SW480 (cell line): ENCODE measurements at places on chromosomes 4 and X.

- DNase-seq: no peak
Measured at GRCh38 chr4:186633844-186634243, 78.5 kb upstream of the MTNR1A start.

GRCh38 chrX:6015423-6015822 is 213.2 kb downstream of the NLGN4X start:
- no peak for DNase-seq

DNA sequence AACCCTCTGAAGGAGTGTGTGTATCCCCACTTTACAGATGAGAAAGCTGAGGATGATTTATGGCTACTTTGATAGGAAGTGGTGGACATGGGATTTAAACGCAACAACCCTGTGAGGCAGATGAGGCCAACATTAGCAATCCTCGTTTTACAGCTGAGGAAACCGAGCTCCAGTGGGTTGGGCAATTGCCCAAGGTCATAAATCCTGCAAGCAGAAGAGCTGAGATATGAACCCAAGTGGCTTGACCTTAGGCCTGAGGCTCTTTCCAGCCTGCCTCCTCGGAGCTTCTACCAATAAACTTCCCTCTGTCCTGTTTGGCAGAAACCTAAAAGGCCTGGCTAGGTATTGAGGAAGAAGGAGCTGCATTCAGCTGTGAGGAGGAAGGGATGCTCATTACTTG is 185.5 kb upstream of the RBPJ start:
- DNase-seq: no peak

DNA sequence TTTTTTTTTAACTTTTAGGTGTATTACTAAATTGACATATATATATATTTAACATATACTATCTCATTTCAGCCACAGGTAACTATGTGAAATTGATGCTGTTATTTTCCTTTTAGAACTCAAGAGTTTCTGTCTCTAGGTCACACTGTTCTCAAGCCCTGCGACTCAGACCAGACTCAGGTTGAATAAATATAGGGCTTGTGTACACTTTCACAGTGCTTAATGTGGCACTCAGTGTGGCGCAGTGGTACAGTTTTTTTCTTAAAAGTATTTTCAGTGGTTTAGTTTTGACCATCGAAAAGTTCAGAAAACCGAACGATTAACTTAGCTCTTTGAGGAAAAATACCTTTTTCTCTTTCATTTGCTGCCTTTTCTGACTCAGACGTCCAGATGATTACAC is 24.7 kb downstream of the PACRGL start:
- DNase-seq: no peak

GRCh38 chrX:42128020-42128419 is 204.7 kb upstream of the CASK start:
- no peak for DNase-seq

DNA sequence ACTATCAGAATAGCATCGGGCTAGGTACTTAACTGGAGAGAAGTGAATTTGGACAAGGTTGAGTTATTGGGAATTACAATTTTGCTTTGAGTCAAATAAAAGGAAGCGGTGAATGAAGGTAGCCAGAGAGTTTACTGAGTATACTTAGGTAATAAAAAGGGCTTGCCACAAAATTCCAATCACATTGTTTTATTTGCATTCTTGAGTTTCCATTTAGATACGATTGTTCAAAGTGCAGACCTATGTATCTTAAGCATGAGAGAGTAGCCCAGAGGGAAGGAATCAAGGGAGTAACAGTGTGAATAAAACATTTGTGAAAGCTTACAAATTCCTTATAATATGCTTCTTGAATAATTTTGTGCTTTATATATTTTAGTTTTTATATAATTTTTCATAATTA is 102.5 kb upstream of the NDST4 start:
- no peak for DNase-seq

GRCh38 chr4:174056959-174057358 is 226.5 kb downstream of the FBXO8 start:
- DNase-seq: no peak

DNA sequence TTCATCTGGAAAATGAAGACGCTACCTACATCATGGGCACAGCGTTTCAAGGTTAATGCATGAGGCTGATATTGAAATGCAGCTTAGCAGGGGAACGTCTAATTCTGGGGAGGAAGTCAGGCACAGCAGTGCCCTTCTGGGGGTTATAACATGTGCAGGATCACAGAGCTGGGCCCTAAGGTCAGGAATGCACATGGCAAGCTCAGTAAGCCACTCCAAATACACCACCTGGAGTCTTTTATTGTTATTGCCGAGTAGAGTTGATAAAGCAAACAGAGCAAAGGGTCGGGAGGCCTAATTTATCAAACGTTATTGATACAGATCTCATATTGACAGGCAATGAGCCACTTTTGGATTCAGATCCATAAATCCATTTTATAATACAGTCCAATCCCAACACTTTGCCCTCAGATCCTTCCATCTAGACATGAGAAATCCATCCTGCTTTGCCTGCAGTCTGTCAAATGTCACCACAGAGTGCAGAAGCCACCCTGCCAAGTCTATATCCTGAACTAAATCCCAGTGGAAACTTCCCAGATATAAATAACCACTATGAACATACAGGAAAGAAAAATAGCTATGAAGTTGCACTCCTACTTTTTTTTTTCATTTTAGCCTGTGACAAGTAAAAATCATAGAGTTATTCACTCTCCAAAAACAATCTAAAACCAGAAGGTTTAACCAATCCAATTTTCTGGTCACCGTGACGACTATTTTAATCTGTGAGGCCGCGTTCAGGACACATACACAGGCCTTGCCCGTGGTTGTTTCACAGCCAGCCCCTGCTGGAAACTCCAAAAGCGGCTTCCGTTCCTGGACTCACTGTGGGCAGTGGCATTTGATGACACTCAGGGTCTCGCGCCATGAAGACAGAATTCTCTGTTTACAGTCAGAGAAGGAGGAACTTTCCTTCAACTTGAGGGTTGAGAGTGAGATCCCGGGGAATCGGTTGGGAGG is 335.4 kb downstream of the DHX15 start:
- no peak for DNase-seq

GRCh38 chr4:182736207-182736606 is 181.0 kb downstream of the DCTD start:
- no peak for DNase-seq

- no peak for DNase-seq
Measured at GRCh38 chrX:97860226-97860625, 976.5 kb downstream of the RPA4 start.

- DNase-seq: no peak
Measured at GRCh38 chr4:138773321-138773720, 242.3 kb upstream of the NOCT start.

GRCh38 chrX:107429090-107429489 is 20.4 kb upstream of the FRMPD3 start:
- peak; percentile 22 for DNase-seq
